Non-pigmented ciliary epithelial cell (primary cell): ENCODE measurements at places on chromosomes 6 and 20.

GRCh38 chr6:25177500-25178028 lies 101.6 kb upstream of the CARMIL1 start:
- no peak for DNase-seq

GRCh38 chr20:54174457-54175175 lies 830 bp upstream of the CYP24A1 start:
- no peak for DNase-seq

DNA sequence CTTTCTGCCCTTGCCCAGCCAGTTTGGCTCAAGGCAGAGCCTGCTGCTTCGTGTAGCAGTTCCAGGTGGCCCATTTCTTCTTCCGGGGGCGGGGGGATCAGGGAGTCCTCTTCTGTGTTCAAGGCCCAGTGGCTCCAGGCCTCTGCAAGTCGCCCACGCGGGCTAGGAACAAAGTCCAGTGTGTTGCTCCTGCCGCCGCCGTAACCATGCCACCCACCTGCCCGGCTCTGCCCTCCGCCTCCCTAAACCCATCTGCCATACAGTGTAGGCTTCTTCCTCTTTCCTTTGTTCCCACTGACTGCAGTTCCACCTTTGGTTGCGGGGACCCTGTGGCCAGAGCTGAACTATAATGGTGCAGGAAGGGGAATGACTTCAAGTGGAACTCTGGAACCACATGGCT lies 43.9 kb upstream of the SRF start:
- no peak for DNase-seq

DNA sequence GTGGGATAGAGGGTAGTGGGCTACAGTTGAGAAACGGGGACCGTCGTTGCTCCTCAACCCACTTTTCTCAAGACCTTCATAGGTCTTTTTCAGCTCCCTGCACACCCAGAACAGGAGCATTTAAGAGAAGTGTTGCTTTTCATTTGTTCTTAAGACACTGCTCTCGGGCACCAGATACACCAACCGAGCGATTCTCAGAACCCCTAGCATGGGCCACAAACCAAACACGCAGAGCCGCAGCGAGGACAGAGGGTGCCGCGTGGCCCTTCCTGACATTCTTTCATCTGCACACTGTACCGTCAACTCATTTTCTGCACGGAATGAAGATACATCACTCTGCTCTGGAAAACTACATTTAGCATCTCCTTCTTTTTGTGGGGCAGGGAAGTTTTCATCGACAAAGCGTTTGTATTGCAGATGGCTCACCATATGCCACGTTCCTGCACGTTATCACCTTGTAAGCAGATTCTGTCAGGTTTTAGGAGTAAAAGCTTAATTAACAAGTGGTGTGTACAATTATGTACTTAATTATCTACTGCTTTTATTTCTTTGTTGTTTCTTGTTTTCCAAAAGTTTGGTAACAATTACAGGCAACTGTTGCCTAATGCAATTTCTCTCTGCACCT lies 70.4 kb upstream of the MLN start:
- DNase-seq = no peak

DNA sequence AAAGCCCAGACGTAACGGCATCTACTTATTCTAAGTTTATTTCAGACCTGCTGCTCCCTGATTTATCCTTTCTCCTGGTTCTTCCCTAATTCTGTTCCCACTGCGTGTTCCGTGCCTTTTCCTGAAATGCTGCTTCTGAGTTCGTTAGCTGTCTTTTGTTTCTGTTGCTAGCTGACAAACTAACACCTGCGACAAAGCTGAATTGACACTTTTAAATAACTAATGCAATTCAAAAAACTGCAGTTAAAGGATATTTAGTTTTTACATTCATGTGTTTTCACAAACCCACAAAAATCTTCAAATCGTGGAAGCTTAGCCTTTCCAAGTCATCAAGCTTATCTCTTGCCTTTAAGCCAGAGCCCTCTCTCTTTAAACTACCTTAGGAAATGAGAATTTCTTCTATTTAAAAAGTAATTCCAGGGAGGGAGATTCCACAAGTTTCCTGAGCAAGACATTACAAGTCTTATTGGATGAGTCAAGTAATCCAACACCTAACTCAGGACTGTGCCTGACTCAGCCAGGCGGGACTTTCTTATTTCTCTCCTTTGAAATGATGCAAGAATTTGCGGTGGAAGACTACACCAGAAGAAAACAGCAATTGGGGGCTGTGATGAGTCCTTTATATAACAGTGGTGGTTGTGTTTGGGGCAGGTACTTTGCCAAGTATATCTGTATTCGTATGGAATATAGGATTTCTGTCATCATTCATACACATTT lies 6.3 kb downstream of the ADTRP start:
- peak; percentile 92 for DNase-seq

DNA sequence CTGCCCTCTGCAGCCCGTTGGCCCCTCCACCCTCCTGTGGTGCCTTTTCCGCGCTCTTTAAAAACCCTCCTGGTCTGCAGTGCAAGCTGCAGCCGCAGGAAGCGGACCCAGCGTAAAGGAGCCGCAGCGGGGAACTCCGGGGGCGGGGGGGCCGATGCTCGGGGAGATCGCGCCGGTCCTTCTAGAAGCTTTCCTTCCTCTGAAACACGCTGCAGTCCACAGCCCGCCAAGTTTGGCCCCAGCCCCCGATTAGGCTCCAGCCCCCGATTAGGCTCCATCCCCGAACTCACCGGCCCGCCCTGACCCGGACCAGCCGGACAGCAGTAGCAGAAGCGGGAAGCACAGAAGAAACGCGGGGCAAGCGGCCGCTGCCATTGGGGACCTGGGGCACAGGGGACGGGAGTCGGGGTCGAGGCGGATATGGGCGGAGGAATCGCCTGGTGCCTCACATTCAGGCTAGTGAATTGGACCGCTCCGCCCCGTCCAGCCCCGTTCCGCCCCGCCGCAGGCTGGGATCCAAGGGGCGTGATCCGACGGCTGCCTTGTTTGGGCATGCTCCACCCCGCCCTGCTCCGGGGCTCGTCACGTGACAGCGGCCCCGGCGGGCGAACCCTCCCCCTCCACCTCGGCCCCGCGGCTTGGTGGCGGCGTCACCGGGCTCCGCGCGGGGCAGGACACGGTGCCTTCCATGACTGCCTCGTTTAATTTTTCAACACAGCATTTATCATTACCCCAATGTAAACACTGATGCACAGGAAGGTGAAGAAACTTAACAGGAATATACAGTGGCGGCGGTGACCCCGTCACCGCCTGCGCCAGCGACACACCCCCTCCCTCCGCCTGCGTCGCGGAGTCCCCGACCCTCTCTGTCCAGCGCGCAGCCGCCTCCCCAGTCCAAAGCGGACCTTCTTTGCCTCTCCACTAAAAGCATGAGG lies 20.3 kb downstream of the RAET1L start:
- DNase-seq = peak; percentile 37

DNA sequence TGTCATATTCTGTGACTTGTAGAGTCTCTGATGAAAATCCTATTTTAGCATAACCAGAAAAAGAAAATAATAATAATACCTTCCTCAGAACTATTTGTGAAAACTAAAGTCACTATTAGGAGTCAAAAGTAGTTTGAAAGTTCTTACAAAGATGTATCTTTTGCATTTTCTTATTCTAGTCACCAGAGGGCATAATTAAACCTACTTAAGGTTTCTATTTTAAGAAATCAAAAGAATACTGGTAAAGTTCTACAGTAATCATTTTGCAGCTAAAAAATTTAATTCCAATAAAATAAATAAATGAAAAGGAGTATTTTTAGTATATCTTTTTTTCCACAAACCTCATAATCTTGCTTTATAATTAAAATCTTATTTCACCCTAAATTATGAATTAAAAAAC lies 28.0 kb upstream of the MCM9 start:
- DNase-seq = no peak

GRCh38 chr20:22681591-22682248 lies 97.3 kb upstream of the FOXA2 start:
- DNase-seq = no peak

DNA sequence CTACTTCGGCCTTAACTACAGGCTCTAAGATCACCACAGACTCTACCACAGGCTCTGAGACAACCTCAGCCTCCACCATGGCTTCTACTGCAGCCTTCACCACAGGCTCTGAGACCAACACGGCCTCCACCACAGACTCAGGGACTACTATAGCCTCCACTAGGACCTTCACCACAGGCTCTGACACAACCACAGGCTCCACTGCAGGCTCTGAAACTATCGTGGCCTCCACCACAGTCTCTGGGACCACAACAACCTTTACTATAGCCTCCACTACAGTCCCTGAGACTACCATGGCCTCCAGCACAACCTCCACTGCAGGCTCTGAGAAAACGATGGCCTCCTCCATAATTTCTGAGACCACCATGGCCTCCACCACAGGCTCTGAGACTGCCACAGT lies 15.3 kb downstream of the MUC22 start:
- DNase-seq = no peak

- DNase-seq = no peak
These were observed 71.6 kb downstream of the GJA1 start for GRCh38 chr6:121506761-121507754.

GRCh38 chr6:15131651-15132061 lies 114.2 kb upstream of the JARID2 start:
- DNase-seq = no peak

- no peak for DNase-seq
These were observed 395.3 kb downstream of the GJA1 start for GRCh38 chr6:121830736-121831135.

GRCh38 chr6:139137706-139138105 lies 2.8 kb downstream of the HECA start:
- no peak for DNase-seq

GRCh38 chr20:57707320-57707719 lies 2.5 kb downstream of the PMEPA1 start:
- no peak for DNase-seq

DNA sequence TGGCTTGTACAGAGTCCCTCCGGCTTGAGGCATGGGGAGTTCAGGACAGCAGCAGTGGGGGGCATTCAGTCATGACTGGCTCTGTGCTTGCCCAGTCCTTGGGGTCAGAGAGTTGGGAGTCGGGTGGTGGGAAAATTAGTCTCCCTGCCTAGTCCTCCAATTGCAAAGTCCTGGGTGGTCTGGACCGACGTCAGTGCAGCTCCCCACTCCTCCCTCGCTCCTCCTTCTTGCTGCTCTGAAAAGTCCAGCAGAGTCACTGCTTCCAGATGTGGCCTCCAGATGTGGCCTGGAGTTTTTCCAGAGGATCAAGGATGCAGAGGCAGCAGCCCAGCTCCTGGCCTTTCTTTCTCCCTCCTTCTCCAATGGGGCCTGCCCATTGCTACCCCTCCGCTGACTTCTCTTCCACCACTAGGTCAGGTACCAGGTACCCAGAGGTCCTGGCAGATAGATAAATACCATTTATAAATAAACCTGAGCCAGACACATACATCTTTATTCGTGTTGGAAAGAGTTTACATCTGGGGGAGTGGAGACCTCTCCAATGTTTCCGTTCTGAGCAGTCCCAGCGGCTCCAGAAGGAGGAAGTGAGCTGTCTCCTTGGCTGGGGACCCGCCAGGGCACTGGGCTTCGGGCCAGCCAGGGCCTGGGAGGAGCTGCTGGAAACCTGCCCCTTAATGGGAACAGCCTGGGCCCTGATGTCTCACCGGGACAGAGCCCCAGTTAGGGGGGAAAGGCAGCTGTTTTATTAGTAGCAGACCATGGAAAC lies 49.0 kb upstream of the RNF24 start:
- DNase-seq = no peak

- DNase-seq = no peak
These were observed 495.2 kb upstream of the FLRT3 start for GRCh38 chr20:14832630-14833029.

DNA sequence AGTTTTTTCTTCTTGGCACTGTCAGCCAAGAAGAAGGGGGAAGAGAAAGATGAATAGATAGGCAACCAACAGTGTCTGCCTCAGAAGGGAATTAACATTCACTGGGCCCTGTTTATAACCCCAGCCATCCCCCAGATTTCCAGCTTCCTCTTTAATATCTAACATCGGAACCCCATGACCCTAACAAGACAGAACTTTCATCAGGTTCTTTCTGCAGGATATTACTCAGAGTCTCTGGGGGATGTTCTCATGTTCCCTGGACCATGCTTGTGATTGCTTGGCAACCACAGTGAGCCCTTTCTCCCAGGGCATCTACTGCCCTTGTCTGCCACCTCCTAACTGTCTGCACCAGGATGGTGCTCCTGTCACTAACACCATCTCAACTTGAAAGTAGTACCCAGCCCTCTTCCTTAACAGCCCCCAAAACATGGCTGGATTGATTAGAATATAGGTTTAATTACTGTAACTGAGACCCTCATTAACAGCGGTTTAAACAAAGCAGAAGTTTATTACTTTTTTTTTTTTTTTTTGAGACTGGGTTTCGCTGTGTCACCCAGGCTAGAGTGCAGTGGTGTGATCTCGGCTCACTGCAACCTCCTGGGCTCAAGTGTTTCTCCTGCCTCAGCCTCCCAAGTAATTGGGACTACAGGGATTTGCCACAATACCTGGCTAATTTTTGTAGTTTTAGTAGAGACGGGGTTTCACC lies 12.0 kb upstream of the PTPN1 start:
- no peak for DNase-seq

DNA sequence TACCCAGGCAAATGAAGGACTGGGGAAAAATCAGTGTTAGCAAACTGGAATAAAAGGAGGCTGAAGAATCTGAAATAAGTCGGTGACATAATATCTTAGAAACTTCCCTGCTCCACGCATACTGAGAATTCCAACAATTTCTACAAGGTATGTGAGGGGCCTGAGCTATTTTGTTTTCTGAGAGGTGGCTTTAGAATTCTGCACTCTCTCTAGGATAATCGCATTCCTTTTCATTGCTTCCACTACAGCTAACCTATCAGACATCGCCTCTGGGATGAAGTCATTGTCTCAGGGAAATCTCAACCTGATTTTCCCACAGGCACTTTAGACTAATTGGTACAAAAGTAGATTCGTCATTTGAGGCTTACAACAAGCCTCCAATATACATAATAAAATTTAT lies 740.8 kb downstream of the PHF3 start:
- no peak for DNase-seq

DNA sequence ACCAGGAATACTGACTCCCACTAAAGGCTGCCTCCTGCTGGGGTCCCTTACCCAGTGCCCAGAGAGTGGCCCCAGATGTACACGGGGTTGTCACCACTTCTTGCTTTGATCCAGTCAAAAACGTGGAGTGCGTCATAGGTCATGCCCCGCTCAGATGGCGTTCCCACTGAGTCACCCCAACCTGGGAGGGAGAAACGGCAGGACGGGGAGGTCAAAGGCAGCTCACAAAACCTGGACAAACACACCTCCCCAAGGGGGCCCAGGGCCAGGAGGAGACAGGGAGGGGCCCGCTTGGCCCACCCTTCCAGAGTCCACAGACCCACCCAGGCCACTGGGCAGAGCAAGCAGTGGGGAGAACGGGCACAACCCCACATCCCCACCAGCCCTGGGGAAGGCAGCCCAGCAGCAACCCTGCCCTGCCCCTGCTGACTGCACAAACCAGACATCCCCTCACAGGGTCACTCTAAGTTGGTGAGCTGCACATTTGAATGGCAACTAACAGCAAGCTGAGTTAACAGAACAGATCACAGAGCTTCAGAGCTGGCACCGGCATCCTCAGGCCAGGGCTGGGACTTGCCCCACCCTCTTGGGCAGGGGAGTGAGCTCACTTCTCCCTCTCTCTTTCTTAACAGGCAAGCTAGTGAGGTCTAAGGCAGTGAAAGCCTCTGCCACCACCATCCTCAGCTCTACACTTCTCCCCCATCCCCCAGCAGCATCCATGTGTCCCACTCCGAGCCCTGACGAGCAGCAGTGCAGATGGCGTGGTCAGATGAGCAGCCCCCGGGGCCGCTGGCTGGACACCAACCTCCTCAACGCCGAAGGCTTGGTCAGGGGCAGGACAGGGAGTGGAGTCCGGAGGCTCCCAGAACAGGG lies 61.7 kb downstream of the PYGB start:
- DNase-seq = no peak
